GM12892 (cell line): ENCODE measurements at places on chromosomes 16 and 17.
A peak's percentile ranks its signal among the peaks of the same experiment; 100 is the strongest.

DNA sequence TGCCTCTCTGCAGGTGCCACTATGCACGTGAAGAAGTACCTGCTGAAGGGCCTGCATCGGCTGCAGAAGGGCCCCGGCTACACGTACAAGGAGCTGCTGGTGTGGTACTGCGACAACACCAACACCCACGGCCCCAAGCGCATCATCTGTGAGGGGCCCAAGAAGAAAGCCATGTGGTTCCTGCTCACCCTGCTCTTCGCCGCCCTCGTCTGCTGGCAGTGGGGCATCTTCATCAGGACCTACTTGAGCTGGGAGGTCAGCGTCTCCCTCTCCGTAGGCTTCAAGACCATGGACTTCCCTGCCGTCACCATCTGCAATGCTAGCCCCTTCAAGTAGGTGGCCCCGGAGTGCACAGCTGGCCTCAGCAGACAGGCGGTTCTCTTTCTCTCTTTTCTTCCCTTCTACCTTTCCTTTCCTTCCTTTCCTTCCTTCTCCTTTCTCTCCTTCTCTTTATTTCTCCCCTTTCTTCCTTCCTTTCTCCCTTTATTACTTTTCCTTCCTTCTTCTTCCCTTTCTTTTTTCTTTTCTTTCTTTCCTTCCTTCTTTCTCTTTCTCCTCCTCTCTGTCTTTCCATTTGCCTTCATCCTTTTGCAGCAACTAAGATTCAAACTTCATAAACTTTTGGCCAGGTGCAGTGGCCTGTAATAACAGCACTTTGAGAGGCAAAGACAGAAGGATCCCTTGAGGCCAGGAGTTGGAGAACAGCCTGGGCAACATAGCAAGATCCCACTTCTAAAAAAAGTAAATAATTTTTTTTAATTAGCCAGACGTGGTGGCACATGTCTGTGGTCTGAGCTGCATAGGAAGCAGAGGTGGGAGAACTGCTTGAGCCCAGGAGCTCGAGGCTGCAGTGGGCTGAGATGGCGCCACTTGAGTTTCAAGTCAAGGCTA, 46.7 kb downstream of the SCNN1B start:
- no peak for DNase-seq

DNA sequence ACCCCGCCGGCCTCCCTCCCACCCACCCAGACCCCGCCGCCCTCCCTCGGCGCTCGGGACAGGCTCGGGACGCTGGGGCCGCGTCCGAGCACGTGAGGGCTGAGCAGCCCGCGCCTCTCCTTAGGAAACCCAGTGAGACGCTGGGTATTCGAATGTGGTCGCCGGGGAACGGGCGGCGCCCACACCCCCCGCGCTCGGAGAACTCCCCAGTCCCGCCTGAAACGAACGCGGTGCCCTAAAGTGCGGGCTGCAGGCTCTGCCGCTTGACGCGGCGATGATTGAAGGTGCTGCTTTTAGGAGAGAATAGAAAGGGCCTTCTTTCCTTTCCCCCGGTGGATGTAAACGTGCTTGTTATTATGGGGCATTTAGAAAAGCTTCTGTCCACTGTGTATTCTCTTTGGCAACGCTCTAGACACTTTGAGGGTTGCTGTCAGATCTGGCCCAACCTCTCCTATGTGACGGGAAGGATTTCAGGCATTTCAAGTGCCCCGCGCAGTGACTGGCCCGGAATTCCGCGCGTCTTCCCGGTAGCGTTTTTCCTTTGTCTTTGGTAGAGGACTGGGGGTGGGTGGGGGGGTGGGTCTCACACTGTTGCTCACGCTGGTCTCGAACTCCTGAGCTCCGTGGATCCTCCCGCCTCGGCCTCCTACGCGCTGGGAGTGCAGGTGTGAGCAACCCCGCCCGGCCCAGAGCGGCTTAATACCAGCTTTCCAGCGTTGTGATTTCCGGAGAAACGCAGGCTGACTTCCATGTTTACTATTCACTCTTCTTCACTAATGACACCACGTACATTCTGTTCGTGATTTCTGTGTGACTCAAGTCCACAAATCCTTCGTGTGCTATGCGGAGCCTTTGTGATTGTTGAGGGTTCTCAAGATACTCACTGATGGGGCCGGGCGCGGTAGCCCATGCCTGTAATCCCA, 21.8 kb upstream of the FOXK2 start:
- DNase-seq: no peak

DNA sequence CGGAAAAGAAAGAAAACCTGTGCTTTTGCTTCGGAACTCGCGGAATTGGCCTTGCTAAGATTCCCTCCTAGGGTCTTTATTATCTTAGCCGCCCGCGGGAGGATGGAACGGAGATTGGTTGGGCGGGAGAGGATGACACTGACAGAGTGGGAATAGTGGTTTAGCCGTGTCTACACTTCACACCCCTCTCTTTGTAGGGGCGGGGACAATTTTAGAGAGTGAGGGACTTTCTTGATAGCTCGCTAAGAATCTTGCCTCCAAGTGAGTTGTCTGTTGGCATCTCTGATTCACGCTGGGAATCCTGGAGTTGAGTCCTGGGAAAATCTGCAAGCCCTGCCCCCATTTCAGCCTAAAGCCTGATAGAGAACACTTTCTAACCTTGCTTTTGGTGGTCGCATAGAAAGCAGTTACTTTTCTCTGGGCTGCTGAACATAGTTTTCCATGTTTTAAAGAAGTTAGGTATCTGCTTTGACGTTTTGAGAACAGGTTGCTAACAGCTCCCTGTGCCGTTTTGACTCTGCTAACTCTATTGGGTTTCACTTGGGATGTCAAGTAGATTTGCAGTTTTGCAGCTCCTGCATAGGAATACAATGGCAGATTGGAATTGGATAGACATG, 697 bp downstream of the NOL11 start:
- DNase-seq: peak; percentile 27

DNA sequence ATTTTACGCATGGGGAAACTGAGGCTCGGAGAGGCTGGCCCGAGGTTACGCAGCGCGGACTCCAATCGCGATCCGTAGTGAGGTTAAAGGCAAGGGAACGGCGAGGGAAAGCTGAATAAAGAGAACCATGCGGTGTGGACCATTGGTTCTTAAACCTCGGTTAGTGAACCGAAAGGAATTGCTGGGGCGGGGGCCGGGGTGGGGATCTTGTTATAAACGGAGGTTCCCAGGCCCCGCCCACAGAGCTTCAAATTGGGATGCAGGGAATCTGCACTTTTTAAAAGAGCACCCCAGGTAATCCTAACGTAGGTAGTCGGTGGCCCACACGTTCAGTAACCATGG, 524 bp downstream of the IQCK start:
- DNase-seq: no peak

GRCh38 chr17:7959503-7960253, 27.7 kb downstream of the CNTROB start:
- no peak for DNase-seq
